ENCODE measurements at places on chromosomes 3 and 15.

DNA sequence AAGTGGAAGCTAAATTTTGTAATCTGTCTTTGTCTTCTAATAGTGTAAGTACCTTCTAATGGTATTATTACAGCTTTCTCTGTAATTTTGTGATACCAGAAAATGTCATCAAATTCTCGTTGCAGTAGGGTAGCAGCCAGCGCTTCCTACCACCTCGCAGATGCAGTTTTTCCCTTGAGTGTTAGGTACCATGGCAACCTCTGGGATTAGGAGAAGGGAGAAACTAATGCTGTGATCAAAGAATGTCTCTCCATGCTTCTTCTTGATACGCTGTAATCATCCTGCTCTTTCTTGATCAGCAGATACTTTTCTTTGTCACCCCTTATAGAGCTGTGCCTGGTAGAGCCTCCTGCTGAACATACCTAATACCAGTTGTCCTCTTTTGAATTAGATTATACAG is 27.7 kb downstream of the SRP14 start:
- no peak for DNase-seq

DNA sequence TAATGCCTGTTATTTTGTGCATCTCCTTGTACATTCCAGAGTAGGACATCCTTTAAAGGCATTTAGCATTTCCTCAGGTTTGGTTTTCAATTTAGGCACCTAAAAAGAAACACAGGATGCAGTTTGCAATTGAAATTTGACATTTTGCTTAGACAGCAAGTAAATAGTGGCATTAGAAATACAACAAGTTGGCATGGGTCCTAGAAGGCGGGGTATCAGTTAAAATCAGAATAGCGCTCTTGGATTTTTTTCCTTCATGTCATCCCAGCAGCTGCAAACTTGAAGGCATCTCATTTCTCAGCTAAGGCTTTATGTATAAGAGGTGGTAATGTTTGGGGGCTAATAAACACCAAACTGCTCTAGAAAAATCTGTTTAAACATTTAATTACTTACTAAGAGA is 47.5 kb upstream of the SKOR1 start:
- no peak for DNase-seq

DNA sequence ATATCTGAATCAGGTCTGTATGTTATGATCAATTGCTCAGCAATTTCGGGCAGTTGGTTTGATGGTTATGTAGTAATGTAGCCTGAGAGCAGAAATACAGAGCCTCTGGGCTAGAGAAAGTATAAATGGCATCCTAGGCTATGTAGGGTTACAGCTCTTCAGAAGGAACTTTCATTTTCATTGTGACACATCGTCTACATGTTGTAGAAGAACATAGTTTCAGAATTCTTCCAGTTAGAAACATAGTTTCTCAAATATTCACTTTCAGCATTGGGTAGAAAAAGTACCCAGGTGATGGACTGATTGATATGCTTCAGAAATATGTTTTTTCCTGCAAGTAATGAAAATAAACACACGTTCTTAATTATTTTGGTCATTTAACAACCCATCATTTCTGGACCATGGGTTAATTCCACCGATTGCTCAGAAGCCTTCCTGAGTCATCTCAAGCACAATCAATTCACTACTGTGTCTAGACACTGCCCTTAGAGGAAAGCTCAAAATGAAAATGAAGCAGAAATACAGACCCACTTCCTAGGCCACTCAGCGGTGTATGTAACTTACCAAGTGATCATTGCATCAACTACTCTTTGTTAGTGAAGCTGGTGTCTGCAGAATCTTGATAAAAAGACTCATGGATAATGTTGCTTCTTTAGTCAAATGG is 88.8 kb upstream of the TSEN2 start:
- no peak for DNase-seq

GRCh38 chr15:85097250-85097649 is 115.6 kb downstream of the PDE8A start:
- no peak for DNase-seq

DNA sequence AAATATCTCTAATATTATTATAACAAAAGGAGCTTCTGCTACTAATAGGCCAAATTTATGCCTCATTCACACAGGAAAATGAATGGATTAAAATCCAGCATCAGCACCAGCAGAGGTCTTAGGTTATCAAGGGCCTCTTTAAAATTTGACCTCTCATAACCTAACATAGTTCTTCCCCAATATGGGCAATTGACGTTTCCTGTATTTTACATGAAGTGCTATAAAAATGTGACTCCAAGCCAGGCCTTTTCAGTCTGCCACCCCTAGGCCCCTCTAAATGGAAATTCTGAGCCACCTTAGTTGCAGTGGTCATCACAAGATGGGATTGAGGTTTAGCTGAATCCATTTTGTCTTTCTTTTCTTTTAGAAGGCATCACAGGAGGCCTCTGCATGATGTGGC is 70.1 kb downstream of the CASR start:
- DNase-seq: no peak

GRCh38 chr3:174786825-174787224 is 72.3 kb upstream of the NAALADL2 start:
- DNase-seq: no peak

GRCh38 chr15:65411465-65412071 is 11.2 kb downstream of the IGDCC4 start:
- DNase-seq: no peak

- no peak for DNase-seq
Measured at GRCh38 chr15:77808581-77809177, 176.0 kb upstream of the LINGO1 start.

- no peak for DNase-seq
Measured at GRCh38 chr15:33517944-33518343, 207.2 kb downstream of the RYR3 start.

DNA sequence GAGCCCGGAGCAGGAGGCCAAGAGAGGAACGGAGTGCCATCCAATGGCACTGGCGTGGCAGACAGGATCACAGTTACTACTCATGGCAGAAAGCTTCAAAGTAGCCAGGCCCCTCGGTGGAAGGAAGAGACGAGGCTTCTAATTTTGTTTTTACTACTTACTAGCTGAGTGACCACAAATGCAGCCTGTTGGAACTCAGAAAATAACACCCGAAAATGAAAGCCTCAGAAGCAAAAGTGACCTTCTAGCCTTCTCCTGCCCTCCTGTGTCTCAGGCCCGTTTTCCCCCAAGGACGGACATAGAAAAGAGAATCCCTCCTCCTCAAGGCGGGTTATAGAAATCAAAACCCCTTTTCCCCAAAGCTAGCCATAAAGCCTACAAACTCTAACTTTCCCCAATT is 9.9 kb upstream of the STRA6 start:
- DNase-seq: no peak

- DNase-seq: no peak
Measured at GRCh38 chr15:66278056-66278455, 15.3 kb upstream of the DIS3L start.

DNA sequence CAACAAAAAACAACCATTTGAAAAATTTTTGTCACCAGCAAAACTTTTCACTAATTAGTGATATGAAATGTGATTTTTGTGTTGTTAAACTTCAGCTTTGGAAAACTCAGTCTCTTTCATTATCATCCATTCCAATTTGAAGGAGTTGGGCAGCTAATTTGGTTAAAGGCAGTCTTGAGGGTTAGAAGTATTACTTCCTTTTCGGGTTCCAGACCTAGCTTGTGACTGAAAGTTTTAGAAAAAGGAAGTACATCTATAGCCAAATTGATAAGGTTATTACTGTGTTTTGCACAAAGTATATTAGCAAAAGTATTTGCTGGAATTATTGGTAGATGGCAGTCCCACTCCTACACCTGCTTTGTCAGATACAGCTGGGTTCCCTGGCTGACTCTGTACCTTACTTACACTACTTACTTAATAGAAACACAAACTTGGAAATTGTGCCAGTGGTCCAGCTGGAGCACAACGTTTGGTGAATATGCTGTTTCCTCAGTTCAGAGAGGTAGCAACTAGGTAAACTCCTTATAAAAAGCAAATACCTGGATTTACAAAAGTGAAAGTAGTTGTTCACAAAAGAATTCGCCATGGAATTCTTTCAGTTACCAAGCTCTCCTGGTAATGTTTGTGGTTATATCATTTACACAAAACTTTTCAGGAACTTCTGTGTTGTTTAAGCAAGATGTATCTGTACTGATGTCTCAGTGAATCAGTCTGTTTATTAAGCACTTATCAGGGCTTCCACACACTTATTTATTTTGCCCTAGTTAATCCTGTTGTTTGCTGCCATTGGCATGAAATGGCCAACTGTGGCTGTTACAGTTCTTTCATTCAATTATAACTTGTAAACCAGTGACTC is 31.6 kb downstream of the TIPARP start:
- no peak for DNase-seq

DNA sequence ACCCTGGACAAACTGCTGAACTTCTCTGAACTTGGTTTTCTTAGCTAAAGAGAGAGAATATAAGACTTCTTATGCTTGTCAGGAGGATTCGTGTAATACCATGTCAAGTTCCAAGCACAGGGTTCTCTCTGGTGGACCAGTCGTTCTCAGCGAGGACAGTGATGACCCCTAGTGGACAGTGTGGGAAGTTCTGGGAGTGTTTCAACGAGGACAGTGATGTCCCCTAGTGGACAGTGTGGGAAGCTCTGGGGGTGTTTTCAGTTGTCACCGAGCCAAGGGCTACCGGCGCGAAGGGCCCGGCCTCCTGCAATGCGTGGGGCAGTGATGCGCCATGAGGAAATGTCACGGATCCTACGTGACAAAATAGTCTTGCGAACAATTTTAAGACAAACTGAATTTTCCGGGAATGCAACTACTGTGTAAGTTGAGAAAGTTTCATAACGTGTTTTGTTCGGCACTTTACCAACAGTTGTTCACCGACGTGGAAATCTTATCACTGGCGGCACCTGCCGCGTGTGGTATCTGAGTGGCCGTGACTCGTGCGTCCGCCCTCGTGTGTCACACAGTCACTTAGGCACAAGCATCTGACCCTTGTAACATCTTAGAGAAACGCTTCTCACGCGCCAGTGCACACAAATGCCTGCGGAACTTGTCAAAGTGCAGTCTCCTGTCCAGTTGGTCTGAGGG is 39.3 kb upstream of the MUC4 start:
- DNase-seq: peak; percentile 93

DNA sequence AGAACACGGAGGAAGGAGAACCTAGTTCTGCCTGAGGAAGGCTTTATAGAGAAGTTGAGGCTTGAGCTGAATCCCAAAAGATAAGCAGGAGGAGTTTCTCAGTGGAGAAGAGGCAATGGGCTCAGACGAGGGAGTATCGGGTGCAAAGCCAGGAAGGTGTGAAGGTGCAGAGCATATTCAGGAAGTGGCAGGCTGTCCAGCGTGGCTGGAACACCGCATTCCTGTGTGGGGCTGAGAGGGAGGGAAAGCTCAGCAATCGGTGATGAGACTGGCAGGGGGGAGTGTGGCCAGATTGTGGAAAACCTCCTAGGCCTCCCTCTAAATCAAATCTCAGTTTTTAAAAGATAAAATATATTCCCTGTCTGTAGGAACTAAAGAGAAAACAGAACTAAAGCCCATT is 63.0 kb downstream of the ARHGAP31 start:
- DNase-seq: no peak

GRCh38 chr3:98645039-98645438 is 51.6 kb upstream of the CPOX start:
- DNase-seq: no peak

GRCh38 chr3:66394753-66395249 is 106.0 kb downstream of the LRIG1 start:
- DNase-seq: peak; percentile 74

DNA sequence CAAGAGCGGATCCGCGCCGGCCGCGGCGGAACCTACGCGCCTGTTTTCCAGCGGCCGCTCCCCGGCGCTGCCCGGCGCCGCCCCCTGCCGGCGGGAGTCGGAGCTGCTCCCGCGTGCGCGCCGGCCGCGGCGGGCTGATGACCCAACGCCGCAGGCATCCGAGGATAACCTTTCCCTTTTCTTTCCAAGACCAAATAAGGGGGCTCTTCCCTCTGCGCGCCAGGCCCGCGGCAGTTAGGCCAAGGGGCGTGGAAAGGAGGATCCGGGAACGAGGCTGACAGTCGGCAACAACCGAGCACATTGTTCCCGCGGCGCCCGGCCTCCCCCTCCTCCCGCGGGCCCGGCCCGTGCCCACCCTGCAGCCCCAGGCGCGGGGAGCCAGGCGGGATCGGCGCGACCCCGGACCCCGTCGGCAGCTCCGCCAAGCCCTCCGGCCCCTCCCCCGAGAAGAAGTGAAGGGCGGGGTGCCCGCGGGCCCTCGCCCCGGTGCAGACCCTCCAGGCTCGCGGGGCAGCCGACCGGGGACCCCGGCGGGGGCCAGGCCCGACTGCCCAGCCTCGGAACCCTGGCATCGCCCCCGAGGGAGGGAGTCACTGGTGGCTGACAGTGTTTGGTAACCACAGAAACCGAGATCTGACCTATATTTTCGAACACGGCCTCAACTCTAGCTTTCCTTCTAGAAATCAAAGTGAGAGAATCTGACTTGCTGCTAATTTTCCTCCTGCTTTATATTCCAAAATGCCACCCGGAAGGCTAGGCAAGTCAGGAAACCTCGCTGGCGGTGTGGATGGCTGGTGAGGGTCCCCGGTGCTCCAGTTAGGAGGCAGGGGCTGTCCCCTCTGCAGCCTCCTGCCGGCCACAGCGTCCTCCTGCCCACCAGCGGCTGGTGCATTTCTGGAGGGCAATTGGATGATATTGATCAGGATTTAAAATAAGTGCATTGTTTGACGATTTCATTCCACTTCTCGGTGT is 45.6 kb upstream of the SYNM start:
- peak; percentile 97 for DNase-seq

GRCh38 chr3:120625159-120625586 is 29.0 kb downstream of the NDUFB4 start:
- no peak for DNase-seq

DNA sequence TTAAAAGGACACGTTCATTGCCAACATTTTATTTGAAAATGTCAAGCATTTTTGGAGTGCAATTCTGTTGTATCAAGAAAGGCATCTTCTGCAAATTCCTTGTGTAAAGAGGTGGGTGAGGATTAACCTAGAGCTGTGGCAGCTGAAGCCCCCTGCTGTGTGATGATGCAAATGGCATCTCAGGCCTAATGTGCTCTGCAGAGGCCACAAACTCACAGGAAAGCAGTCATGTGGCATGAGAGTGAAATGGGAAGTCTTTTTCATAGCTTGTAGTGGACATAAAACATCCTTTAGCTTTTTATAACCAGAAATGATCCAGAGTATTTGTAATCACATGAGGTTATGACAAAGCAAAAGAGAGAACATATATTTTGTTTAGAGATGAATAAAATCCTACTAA is 6.4 kb downstream of the CADM2 start:
- no peak for DNase-seq

GRCh38 chr15:63492541-63493077 is 11.8 kb upstream of the USP3 start:
- DNase-seq: no peak

GRCh38 chr3:52795298-52795900 is 803 bp downstream of the ITIH3 start:
- DNase-seq: no peak

GRCh38 chr15:61537337-61537736 is 308.2 kb upstream of the RORA start:
- no peak for DNase-seq

GRCh38 chr15:63915873-63916771 is 82.4 kb upstream of the HERC1 start:
- peak; percentile 71 for DNase-seq

DNA sequence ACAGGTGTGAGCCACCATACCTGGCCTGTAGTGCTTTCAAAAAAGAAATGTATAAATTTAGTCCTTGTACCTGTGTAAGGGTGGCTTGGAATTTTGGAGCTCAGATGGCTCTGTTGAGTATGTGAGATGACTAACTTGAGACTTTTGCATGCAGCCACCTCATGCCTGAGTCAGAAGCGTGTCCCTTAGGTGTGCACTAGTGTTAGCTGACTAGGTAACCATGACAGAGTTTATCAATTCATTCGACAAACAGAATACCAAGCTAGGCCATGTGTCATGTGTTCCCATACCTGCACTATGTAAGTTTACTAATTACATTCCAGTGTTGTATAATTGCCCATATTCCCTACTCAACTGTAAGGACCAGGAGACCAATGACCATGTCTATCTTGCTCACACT is 4.0 kb upstream of the ZNF639 start:
- DNase-seq: no peak
